ENCODE measurements at places on chromosomes 1 and 21.
A peak's percentile ranks its signal among the peaks of the same experiment; 100 is the strongest.

GRCh38 chr1:25205786-25206185 lies 26.5 kb downstream of the SYF2 start:
- DNase-seq, result no peak

DNA sequence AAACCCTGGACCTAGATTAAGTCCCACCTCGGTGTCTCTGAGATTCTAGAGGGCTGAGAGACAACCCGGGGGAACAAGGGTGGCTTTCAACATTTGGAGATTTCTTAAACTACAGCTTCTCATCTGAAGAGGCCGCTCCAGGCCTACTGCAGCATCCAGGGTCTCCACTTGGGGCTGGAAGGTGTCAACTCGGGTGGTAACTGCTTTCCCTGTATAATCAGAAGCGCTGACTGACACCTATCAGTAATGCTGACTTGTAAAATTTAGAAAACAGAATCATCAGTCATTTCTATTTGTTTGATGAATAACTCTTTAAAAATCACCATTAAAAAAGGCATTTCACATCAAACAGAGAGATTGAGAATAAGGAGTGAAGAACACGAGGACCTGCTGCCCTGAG lies 226.0 kb downstream of the PBX1 start:
- DNase-seq, result no peak

DNA sequence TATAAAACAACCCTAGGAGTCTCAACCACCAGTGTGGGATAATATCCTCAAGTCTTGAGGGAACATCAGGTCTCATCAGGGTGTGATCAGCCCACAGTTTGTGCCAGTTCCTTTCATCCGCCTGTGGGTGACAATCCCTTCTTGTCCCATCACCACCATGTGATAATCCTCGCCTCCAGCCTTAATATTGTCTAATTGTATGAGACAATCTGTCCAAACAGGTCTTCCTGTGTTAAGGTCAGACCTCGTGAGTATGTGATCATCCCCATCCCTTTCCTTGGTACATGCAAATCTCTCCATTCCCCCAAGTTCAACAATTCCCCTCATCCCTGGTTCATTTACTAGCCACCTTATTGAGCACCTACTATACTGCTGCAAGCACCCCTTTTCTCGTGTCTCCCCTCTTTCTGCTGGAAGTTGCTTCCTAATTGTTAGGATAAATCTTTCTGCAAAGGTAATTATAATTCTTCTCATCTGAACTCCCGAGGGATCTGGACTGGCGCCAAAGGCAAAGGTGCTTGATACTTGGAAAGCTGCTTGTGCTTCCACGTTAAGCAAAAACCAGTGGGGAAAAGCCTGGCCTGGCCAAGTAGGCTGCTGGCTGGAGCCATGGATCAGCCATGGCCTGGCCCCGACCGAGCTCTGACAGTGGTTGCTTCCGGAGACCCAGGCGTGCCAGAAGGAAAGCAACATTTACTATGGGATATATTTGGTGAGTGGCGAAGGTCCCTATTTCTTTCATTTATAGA lies 92.5 kb downstream of the RNF220 start:
- no peak for DNase-seq

DNA sequence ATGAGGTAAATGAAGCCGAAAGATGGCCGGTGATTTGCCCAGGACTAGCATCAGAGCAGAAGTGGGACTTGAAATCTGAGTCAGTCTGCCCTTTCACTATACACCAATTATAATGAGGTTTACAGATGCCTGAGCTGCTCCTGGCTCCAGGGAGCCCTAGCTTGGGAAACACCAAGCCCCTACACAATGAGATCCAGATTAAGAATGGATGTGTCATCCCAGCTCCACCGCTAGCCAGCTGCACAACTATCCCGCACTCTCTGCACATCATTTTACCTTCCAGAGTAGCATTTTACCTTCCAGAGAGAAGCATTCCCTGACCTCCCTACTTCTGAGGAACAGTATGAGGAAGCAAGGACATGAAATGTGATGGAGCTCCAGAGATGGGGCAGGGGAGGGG lies 27.0 kb downstream of the SERTAD4 start:
- DNase-seq, result peak; percentile 62

GRCh38 chr1:61051719-61052394 lies 30.5 kb upstream of the NFIA start:
- DNase-seq, result no peak

- DNase-seq, result peak; percentile 80
These were observed at the start of gene RAB4A for GRCh38 chr1:229270547-229271447. Gene RAB4A, plus strand, starts transcription at chr1:229271111. Its CDS starts 229 bp downstream, at chr1:229271340.

- no peak for DNase-seq
These were observed 37.1 kb downstream of the ATF6 start for GRCh38 chr1:161803181-161803580.

DNA sequence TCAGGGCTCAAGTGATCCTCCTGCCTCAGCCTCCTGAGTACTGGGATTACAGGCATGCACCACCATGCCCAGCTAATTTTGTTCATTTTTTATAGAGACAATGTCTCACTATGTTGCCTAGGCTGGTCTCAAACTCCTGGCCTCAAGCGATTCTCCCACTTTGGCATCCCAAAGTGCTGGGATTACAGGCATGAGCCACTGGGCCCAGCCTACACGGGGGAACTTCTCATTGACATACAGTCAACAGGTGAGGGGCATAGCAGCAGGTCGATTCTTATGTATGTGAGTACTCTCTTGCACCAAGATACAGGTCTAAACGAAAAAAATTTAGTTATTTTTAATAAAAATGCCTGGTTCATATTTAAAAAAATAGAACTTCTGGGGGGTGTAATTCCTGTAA lies 39.5 kb upstream of the HHAT start:
- DNase-seq, result no peak
